ENCODE measurements at places on chromosomes 4 and X.

DNA sequence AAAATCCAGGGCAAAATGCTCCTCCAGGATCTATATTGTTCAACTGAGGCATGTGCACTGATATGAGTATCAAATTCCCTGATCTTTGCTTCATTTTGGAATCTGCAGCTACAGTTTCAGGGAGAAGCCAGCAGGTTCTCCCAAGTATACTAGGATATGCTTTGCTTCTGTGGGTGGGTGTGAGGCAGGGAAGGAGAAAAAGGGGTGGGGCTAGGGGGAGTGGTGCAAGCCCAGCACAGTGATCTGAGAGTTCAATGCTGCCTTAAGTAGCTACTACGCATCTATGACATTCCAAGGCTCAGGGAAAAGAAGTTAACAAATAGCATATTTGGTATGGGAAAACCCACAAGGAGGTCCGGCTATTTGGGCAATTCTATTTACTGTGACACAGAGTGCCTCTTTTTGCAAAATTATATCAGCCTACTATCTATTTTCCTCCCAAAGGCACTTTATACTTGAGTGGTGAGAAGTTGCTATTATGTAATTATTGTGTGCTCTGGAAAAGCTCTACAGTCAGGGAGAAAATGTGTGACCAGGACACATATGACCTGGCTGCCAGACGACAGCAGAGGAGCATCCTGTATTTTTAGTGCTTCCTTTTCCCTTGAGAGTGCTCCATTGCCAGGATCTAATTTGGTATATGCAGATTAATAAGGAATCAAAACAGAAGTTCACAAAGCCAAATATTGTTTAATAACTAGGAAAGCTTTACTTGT lies 162.0 kb downstream of the RNF150 start:
- no peak for DNase-seq

- no peak for DNase-seq
Measured at GRCh38 chr4:84215217-84215616, 283.9 kb downstream of the NKX6-1 start.

DNA sequence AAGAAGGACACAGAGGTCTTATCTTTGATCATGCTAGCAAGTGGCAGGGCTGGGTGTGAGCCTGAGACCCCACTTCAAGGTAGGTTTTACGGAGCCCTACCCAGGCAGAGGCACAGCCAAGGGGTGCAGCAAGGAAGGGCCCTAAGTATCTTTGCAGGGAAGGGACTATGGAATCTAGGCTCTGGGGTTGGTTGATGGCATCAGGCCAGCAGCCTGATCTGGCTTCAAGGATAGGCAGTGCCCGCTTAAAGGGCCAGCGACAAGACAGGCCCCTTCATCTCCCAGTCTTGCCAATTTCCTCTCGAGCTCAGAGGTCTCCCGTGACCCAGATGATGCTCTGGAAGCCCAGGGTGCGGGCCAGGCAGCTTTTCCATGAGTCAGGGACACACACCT lies 5.8 kb downstream of the ABLIM2 start:
- DNase-seq = no peak

- DNase-seq = no peak
Measured at GRCh38 chr4:67714248-67714583, 13.3 kb upstream of the UBA6 start.

- no peak for DNase-seq
Measured at GRCh38 chr4:1566838-1567518, 117.1 kb downstream of the FAM53A start.

DNA sequence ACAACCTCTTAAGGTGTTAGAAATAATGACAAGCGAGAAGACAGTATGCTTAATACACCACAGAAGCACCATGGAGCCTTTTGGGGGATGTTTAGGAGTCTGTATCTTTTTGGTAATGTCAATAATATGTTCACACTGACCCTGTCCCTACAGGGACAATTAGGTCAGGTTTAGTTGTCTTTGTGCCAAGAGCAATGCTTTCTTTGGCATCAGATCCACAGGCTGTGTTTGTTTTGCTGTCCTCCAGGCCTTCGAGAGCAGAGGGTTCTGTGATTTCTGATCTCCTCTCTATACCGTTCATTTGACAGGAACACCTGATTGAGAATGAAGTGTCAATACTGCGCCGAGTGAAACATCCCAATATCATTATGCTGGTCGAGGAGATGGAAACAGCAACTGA lies 153.8 kb downstream of the DCLK2 start:
- no peak for DNase-seq

DNA sequence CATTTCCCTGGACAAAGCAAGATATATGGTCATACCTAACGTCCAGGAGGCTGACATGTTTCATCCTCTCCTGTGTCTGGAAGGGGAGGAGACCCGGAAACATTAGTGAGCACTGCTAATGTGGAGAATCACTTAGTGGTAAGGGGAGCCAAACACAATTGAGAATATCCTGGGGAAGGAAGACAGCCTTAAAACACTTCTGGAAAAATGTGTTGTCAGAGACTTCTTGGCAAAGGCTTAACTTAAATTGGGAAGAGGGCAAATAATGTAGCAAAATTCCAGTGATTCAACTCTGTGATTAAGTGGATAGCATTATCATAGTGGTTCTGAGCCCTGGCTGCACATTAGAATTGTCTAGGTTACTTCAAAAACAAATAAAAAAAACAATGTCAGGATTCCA lies 39.5 kb downstream of the SPARCL1 start:
- no peak for DNase-seq

DNA sequence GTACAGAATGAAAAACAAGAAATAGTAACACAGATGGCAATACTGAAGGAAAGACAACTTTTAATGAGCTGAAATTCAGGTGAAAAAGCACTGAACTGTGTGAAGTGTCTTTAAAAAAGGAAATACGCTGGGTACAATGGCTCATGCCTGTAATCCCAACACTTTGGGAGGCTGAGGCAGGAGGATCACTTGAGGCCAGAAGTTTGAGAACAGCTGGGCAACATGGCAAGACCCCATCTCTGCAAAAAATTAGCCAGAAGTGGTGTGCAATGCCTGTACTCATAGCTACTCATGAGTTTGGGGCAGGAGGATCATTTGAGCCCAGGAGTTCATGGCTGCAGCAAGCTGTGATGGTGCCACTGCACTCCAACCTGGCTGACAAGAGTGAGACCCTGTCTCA lies 59.8 kb upstream of the COX18 start:
- DNase-seq = no peak

GRCh38 chrX:50719614-50720013 lies 94.4 kb downstream of the SHROOM4 start:
- DNase-seq = no peak

- no peak for DNase-seq
Measured at GRCh38 chr4:23875317-23875716, 14.5 kb downstream of the PPARGC1A start.

- no peak for DNase-seq
Measured at GRCh38 chrX:98231003-98231402, 1347.3 kb downstream of the RPA4 start.

GRCh38 chrX:16185725-16186136 lies 18.4 kb downstream of the MAGEB17 start:
- DNase-seq = peak; percentile 78

- DNase-seq = no peak
Measured at GRCh38 chrX:39125834-39126233, 324.6 kb downstream of the MID1IP1 start.

DNA sequence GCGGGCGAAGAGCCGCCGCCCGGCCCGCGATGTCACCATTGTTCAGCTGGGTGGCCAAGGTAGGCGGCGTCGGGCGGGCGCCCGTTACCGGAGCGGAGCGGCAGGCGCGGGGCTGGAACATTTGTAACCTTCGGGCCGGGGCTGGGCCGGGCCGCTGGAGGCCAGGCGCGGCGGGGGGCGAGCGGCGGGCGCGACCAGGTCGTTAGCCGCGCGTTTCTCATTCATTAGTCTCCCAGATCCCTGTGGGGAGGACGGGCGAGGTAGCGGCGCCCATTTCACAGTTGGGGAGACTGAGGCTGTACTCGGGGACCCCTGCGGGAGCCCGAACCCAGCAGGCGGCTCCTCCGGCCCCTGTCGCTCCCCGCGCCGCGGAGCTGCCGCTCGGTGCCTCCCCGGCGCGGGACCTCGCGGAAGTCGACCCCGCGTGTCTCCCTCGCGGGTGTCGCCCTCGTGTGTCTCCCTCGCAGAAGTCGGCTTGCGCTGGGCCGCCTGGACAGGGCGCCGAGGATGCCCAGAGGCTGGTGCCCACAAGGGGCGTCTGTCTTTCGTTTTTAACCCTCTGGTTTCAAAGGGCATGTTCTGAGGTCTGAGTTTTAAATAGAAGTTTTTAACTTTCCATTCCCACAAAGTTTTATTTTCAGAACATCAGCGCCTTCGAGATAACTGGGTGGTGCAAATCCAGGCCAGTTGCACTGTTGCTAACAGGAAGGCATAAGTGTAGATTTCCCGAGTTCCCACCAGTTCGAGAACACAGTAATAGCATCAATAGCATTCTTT lies 17.5 kb downstream of the PTTG2 start:
- peak; percentile 89 for DNase-seq

- no peak for DNase-seq
Measured at GRCh38 chr4:150234246-150234645, 156.0 kb downstream of the DCLK2 start.

DNA sequence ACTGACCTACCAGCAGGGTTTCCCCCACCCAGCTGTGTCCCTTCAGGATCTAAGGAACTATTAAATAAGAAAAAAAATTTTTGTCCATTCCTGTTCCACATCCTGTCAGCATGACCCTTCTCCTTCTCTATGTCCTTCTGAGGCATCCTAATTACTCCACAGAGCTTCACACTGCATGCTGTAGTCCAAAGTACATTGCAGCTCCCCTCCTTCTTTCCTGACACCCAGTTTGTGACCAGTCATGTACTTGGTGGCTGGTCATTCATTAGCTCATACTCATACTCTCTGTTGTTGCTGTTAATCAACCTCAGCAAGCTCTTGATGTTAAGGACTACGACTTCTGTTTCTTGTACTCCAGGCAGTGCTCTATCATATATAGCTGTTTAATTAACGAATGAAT lies 2.4 kb upstream of the EGF start:
- DNase-seq = no peak

GRCh38 chr4:3387943-3388361 lies 53.8 kb upstream of the HGFAC start:
- DNase-seq = peak; percentile 97

GRCh38 chr4:89171176-89171805 lies 60.0 kb downstream of the TIGD2 start:
- no peak for DNase-seq
